Activated T-cell treated with anti-CD3 and anti-CD28 coated beads, Interleukin-2, amount 50 U/mL, for 72 hours (primary cell): ENCODE measurements at places on chromosomes 2 and 18. TPM values are rescaled to one million over a fixed set of nuclear protein-coding genes. Genes with fewer than 3 reads are reported as not detected.

DNA sequence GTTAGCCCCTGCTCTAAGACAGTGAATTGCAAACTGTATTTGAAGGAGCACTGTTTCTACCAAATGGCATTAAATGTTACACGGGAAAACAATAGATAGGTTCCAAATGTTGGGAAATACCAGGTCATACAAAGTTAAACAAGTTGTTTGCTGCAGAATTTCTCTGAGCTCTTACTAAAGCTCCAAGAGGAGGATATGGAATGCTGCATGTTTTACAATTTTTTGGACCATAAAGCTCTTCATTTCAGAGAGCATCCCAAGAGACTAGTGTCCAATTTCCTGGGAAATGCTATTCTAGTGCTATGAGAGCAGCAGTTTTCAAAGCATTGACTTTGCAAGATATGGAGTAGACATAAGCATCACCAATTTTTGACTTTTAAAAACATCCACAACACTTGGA, 155.6 kb upstream of the CCDC68 start:
- no peak overlapping the region for H3K27ac ChIP-seq
- no peak for DNase-seq
- peaks cover 7% of the 10 kb centered on the region for H3K27me3 ChIP-seq
- no peak overlapping the region for H3K4me3 ChIP-seq

- H3K27ac ChIP-seq = peak overlapping the region; percentile 59
- peaks cover 56% of the 10 kb centered on the region for H3K4me1 ChIP-seq
- no peak for DNase-seq
- no peaks in the 10 kb centered on the region for H3K27me3 ChIP-seq
- H3K36me3 ChIP-seq = no peaks in the 10 kb centered on the region
Measured at GRCh38 chr2:200376513-200377354, 70.2 kb downstream of the SPATS2L start.

DNA sequence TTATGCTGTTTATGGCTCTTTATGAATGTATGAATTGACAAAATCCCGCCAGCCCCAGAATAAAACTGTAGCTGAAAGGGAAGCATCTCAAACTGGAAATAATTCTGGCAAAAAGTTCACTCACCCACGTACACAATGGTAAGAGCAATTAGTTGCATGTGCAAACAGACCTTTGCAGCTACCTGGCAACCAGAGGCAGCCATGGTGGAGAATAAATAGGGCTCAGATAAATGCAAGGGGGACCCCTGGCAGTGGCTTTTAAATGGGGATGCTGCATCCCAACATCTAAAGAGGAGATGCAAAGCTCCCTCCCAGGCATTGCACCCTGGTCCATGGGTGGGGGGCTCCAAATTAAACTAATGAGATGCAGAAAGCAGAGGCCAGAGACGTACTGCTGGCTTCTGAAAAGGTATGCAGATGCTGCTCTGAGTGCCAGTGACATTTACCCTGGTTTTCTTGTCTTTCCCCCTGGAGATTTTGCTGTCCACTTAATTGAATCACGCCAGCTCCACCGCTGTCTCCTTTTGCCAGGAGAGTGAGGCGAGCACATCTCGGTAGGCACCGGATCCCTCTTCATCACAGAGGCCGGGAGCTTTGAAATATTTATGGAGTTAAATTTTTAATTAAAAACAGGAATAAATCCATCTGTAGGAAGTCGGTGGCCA, 126.6 kb upstream of the NRP2 start:
- H3K4me1 ChIP-seq = no peaks in the 10 kb centered on the region
- no peak for DNase-seq
- no peaks in the 10 kb centered on the region for H3K27me3 ChIP-seq
- H3K27ac ChIP-seq = no peak overlapping the region

DNA sequence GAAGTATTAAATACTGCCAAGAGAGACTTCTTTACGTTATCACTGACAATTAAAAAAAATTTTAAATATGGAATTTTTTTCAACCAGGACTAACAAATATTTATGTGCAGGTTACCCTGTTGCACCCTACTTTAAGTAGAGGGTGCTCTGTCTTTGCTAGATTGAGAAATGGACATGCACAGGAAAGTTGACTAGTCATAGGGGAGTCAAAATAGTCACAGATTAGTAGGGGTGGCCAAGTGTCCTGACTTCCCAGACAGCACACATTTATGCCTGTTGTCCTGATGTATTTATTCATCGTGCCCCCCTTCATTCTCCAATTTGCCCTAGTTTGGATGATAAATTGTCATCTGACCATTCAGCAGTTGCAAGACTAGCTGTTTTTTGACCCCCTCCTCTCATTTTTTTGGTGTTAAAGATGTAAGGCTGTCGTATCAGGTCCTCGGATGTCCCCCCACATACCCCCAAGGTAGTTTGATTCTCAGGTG, 20.3 kb downstream of the CAB39 start:
- H3K27ac ChIP-seq = no peak overlapping the region
- no peak for DNase-seq
- H3K27me3 ChIP-seq = no peaks in the 10 kb centered on the region
- peaks cover 88% of the 10 kb centered on the region for H3K4me1 ChIP-seq
- no peaks in the 10 kb centered on the region for H3K36me3 ChIP-seq
- no peak overlapping the region for H3K4me3 ChIP-seq

GRCh38 chr2:68709421-68709911, 25.1 kb upstream of the ARHGAP25 start:
- no peak for DNase-seq
- no peak overlapping the region for H3K27ac ChIP-seq
- peaks cover 22% of the 10 kb centered on the region for H3K4me1 ChIP-seq
- H3K4me3 ChIP-seq = peak overlapping the region; percentile 42
- H3K27me3 ChIP-seq = no peaks in the 10 kb centered on the region

DNA sequence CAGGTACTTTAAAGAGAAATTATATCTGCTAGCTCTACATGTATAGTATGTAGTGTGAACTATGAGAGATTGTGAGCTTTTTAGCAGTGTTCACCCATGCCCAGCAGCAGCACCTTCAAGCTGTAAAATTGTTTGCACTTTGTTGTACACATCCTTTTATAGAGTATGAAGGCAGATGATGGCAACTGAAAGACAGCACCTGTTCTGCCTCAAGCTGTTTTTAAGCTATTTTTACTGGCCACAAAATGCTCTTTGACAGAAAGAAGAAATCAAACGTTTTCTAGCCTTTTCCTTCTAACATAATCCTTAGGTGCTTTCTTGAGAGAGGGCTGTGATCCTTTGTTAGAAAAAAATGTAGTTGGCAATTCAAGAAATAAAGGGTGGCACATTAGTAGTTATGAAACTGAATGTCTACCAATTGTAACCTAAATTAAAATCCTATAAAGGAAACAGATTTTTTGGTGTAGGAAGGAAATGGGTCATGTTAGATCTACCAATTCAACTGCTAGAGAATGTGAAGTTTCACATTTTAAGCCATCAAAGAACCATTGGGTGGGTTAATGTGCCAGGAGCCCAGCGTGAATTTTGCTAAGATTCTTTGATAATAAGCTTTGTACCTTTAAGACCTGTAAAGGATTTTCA, 59.5 kb downstream of the R3HDM1 start:
- DNase-seq = no peak
- H3K27me3 ChIP-seq = no peaks in the 10 kb centered on the region
- peaks cover 10% of the 10 kb centered on the region for H3K36me3 ChIP-seq
- H3K27ac ChIP-seq = peak overlapping the region; percentile 17
- peaks cover 16% of the 10 kb centered on the region for H3K4me1 ChIP-seq
- H3K4me3 ChIP-seq = no peak overlapping the region

- H3K27ac ChIP-seq = no peak overlapping the region
- peak; percentile 29 for DNase-seq
- H3K4me1 ChIP-seq = peaks cover 39% of the 10 kb centered on the region
- no peaks in the 10 kb centered on the region for H3K36me3 ChIP-seq
- no peak overlapping the region for H3K4me3 ChIP-seq
Measured at GRCh38 chr18:46624127-46624526, 32.9 kb downstream of the LOXHD1 start.

- H3K4me3 ChIP-seq = peak overlapping the region; percentile 57
- H3K4me1 ChIP-seq = peaks cover 34% of the 10 kb centered on the region
- no peaks in the 10 kb centered on the region for H3K36me3 ChIP-seq
- peak overlapping the region; percentile 64 for H3K27ac ChIP-seq
Measured at GRCh38 chr2:95063086-95063958, 37.8 kb downstream of the MAL start.

GRCh38 chr2:154603682-154604081, 94.8 kb upstream of the KCNJ3 start:
- no peak for DNase-seq
- no peak overlapping the region for H3K27ac ChIP-seq
- H3K27me3 ChIP-seq = no peaks in the 10 kb centered on the region
- H3K4me1 ChIP-seq = no peaks in the 10 kb centered on the region

DNA sequence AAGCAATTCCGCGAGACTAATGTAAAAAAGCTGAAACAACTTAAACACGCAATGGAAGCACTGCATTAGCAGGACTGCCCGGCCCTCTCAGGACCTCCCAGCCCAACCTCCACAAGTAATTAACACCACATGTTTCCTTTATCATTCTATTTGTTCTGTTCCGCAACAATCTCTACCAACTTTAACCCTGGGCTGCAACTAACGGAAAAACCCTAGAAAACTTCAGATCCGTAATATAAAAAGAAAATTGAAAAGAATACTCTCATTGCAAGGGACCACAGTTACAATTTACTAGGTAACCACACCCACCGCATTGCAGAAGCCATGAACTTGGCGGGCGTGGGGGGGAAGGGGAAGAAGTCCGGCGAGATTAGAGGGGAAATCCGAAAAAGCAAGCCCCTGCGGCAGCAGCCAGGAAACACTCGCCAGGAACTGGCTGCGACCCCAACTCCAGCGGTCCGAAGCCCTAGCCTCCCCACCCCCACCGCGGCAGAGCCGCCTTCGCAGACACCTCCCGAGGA, 1.2 kb downstream of the EPB41L3 start:
- H3K36me3 ChIP-seq = no peaks in the 10 kb centered on the region
- no peak overlapping the region for H3K27ac ChIP-seq
- peak overlapping the region; percentile 67 for H3K4me3 ChIP-seq
- no peak for DNase-seq

GRCh38 chr2:52611759-52612158, 1155.8 kb upstream of the CHAC2 start:
- DNase-seq = no peak
- H3K4me1 ChIP-seq = no peaks in the 10 kb centered on the region
- no peaks in the 10 kb centered on the region for H3K27me3 ChIP-seq
- no peak overlapping the region for H3K4me3 ChIP-seq
- H3K27ac ChIP-seq = no peak overlapping the region

GRCh38 chr2:195543902-195544894, 112.8 kb upstream of the SLC39A10 start:
- peaks cover 28% of the 10 kb centered on the region for H3K36me3 ChIP-seq
- H3K27me3 ChIP-seq = no peaks in the 10 kb centered on the region
- H3K4me1 ChIP-seq = peaks cover 87% of the 10 kb centered on the region
- H3K27ac ChIP-seq = peak overlapping the region; percentile 95

- H3K4me3 ChIP-seq = no peak overlapping the region
- H3K4me1 ChIP-seq = no peaks in the 10 kb centered on the region
- DNase-seq = no peak
- peaks cover 8% of the 10 kb centered on the region for H3K27me3 ChIP-seq
Measured at GRCh38 chr2:146992466-146992865, 852.4 kb upstream of the ACVR2A start.

DNA sequence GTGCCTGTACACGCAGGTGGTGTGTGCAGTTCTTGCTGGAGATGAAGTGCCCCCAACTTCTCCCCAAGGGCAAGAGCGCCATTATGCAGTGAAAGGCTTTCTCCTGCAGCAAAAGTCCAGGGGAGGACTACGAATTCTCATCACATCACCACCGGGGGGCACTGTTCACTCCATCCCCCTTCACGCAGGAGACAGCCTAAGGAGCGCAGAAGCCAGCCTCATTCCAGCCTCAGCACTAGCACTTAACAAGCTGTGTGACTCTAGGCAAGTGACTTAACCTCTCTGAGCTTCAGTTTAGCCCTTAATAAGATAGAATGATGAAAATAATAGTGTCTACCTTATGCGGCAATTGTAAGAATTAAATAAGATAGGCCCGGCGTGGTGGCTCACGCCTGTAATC, 32.3 kb downstream of the DNMT3A start:
- H3K27me3 ChIP-seq = no peaks in the 10 kb centered on the region
- peak overlapping the region; percentile 39 for H3K4me3 ChIP-seq
- DNase-seq = peak; percentile 70
- peaks cover 91% of the 10 kb centered on the region for H3K4me1 ChIP-seq
- H3K36me3 ChIP-seq = no peaks in the 10 kb centered on the region

DNA sequence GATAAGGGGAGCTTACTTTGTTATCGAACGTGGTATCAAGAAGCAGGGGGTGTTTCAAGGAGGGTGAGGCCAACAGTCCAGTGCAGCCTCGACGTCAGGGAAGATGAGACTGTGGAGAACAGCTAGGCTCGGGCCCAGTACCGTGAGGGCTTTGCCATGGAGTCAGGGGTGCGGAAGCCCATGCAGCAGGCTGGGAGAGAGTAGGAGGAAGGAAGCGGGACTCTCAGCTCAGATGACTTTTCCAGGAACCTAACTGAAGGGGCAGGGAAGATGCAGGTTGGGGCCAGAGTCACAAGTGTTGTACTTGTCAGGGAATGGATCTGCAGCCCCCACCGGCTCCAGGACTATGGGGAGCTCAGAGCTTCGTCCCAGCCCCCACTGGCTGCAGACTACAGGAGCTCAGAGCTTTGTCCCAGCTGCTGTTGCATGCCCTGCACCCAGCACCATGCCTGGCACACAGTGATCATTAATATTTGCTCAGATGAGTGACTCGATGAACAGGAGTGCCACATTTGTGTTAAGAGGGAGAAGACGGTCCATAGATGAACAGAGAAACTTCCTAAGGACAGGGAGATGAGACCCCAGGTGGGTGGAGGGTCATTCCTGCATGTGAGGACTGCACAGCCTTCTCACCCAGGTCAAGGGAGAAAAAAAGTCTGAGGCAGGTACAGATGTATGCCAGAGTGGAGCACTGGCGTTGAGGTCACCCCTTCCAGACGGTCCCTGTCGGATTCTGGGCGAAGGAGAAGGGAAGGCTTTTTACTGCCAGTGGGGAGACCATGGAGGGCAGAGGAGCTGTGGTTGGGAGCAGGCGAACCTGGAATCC, 36.4 kb downstream of the PTGR3 start:
- no peak overlapping the region for H3K4me3 ChIP-seq
- H3K27ac ChIP-seq = no peak overlapping the region
- no peaks in the 10 kb centered on the region for H3K36me3 ChIP-seq
- DNase-seq = no peak
- H3K27me3 ChIP-seq = no peaks in the 10 kb centered on the region

GRCh38 chr2:161796192-161796591, 172.0 kb downstream of the SLC4A10 start:
- H3K27me3 ChIP-seq = peaks cover 6% of the 10 kb centered on the region
- H3K36me3 ChIP-seq = peaks cover 1% of the 10 kb centered on the region
- DNase-seq = no peak
- H3K4me3 ChIP-seq = no peak overlapping the region

GRCh38 chr2:109532728-109533076, 81.1 kb downstream of the SEPTIN10 start:
- DNase-seq = no peak
- H3K36me3 ChIP-seq = no peaks in the 10 kb centered on the region
- H3K27me3 ChIP-seq = peaks cover 21% of the 10 kb centered on the region
- H3K27ac ChIP-seq = no peak overlapping the region
- H3K4me3 ChIP-seq = no peak overlapping the region
- H3K4me1 ChIP-seq = no peaks in the 10 kb centered on the region

Gene MALL
- total RNA-seq = 0.17 TPM

Gene BMP10
- total RNA-seq = not detected

Gene ZNF892
- 4.1 TPM for total RNA-seq

Gene KCNE4
- not detected for total RNA-seq

Gene CBLN2
- total RNA-seq = not detected
